ENCODE measurements at places on chromosomes 3 and 15. TPM values are rescaled to one million over a fixed set of nuclear protein-coding genes. Genes with fewer than 3 reads are reported as not detected.

The SOX14 gene
- polyA plus RNA-seq, result not detected

The SLC25A20 gene
- 13.1 TPM for polyA plus RNA-seq

The PXYLP1 gene
- polyA plus RNA-seq, result 29.9 TPM

DNA sequence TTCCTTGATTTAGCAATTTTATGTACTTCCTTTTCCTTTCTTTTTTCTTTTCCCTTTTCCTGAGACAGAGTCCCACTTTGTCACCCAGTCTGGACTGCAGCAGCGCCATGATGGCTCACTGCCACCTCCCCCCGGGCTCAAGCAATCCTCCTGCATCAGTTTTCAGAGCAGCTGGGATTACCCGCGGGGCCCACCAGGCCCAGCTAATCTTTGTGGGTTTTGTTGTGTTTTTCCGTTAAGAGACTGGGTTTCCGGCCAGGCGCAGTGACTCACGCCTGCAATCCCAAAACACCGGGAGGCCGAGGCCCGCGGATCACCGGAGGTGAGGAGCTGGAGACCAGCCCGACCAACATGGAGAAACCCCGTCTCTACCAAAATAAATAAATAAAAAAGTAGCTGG lies 17.7 kb downstream of the GOLGA8S start:
- no peak for DNase-seq

DNA sequence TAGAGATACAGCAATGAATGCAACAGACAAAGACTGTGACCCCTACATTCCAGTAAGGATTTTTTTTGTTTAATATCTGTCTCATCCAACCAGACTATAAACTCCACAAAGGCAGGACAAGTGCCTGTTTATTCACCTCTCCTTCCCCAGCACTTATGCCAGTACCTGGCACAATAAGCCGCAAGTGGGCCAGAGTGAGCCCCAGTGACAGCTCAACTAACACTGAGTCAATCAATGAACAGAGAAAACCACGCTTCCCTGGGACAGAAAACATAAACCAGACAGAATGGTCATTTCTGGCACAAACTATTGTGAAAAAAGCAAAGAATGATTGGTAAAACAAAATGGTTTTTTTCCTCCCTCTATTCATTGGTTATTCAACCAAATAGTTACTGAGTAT lies 52.2 kb downstream of the RYK start:
- no peak for DNase-seq

DNA sequence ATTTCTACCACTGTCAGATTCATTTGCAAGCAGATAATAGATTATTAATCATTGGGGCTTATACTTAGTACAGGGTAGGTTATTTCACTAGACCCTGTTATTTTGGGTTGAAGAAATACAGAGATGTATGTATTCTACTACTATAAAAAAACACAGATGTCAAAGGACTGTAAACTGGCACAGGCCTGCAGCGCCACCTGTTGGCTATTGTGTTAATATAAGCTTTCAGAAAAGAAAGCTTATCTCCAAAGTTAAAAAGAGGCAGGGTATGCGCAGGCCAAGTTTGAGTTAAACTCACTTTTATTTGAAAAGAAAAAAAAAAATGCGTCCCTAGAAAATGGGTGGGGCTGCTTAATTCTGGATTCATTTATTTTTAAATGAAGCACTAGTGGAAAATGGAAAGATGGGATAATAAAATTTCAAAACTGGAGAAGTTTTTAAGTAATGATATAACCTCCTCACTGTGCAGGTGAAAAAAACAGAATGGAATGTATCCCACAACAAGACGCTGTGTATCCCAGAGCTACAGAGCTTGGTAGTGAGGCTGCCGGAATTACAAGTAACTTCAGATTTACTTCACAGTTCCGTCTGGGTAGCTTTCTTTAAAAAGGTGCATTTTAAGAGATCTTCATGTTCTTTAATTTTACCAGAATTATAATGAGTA lies 407.2 kb upstream of the TGFBR2 start:
- peak; percentile 44 for DNase-seq

- no peak for DNase-seq
Observed at GRCh38 chr3:106514431-106514830, 645.6 kb upstream of the CBLB start.

- no peak for DNase-seq
Observed at GRCh38 chr15:100731267-100732152, 129.1 kb downstream of the ASB7 start.

- DNase-seq, result no peak
Observed at GRCh38 chr3:88403319-88403718, 253.6 kb downstream of the C3orf38 start.

GRCh38 chr3:40267937-40268724 lies 41.4 kb upstream of the EIF1B start:
- DNase-seq, result no peak

Measured in right lung (tissue), 10 donors.